ENCODE measurements at places on chromosomes 5 and 9. TPM values are rescaled to one million over a fixed set of nuclear protein-coding genes. Genes with fewer than 3 reads are reported as not detected.

DNA sequence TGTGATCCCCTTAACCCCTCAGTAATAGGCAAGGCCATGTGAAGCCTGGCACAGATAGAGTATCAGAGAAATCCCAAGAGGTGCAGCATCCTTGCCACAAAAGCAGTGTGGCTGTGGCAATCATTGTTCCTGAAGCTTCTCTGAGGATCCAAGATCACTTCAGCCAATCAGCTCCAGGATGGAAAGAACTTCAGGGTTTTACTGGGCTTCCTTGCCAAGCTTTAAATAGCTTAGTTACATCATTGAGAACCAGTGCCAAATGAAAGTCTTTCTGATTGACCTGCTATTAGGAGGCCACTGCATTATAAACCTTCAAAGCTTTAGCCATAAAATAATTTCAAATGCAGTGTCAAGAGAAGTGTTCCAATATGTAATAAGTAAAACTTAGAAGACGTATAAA, 430.6 kb downstream of the PIK3R1 start:
- no peak for DNase-seq

GRCh38 chr5:131756942-131757341, 39.9 kb downstream of the FNIP1 start:
- DNase-seq = no peak

DNA sequence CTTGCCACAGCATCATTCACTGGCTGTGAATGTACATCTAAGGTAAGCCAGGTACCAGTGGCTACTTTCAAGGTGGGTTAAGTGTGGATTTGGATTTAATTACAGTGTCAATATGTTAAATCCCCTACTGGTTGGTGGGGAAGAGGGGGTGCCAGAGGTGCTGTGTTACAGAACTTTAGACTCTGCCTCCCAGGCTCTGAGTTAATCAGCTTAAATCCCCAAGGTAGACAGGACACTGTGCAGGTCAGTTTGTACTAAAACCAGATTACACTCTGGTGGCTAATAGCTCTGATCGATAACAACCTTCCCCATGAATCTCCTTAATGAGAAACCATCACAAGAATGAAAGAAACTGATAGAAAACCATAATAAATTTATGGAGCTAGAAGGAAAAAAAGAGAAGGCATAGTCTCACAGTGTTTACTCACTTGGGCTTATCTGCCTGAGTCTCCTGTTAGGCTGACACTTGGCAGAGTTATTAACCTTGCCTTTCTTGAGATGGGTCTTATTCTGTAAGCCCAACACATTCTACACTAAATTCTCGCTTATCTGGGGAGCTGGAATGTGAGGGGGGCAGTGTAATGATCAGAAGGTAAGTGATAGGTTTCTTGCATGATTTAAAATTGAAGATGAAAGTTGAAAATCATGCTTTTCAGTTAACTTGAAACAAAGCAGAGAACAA, 106.8 kb downstream of the LMNB1 start:
- DNase-seq = no peak

Gene ADAMTS6
- total RNA-seq = 0.27 TPM

Gene UBQLN1
- total RNA-seq = 135 TPM

DNA sequence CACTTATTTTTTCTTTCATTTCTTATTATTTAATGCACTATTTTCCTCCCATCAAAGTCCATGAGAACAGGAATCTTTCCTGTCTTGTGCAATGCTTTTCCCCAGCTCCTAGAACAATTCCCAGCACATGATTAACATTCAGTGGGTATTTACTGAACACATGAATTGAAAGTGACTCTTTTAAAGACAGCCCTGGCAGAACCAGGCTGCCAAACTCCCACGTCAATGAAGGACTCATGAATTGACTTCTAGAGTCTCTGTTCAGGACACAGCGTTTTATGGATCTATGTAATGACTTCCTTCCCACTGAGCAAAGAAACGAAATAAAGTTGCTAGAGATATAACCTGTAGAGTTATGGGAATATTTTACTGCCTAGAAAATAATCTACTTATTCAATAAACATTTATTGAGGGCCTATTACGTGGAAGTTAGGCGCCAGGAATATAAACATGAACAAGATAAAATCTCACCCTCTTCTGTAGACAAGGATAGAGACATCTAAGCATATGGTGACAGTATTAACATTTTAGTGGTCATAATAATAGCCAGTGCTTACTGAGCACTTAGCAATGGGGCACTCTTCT, 485.9 kb upstream of the KLF4 start:
- DNase-seq = no peak

DNA sequence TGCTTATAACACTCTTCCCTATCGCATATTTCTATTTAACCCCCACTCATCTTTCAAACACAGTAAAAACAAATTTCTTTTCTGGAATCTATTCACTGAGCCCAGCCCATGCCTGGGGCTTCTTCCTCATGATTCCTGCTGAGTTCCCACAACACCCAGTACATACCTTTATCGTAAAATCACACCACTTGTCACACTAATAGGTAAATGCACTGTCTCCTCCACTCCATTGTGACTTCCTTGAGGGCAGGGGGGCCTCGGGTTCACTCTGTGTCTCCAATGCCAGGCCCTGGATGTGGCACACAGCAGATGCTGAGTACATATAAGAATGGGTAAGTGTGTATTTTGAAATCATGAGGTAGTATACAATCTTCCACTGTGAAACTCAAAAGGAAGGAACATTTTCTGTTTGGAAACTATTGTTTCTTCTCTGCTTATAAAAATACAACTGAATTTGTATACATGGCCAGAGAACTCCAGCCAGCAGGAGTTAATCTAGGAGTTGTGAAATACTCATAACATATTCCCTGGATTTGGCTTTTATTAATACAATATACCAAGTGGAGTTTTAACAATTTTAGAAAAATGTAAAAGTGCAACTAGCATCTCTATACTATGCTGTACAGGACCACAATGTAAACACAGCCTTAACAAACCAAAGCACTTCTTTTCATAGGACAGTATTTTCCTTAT, 7.2 kb downstream of the PLK2 start:
- DNase-seq = no peak
